ENCODE measurements at places on chromosomes 13 and 19.

GRCh38 chr13:50523307-50523706 is 320.2 kb downstream of the DLEU7 start:
- DNase-seq: no peak

GRCh38 chr13:60214213-60215055 is 50.7 kb upstream of the DIAPH3 start:
- no peak for DNase-seq

DNA sequence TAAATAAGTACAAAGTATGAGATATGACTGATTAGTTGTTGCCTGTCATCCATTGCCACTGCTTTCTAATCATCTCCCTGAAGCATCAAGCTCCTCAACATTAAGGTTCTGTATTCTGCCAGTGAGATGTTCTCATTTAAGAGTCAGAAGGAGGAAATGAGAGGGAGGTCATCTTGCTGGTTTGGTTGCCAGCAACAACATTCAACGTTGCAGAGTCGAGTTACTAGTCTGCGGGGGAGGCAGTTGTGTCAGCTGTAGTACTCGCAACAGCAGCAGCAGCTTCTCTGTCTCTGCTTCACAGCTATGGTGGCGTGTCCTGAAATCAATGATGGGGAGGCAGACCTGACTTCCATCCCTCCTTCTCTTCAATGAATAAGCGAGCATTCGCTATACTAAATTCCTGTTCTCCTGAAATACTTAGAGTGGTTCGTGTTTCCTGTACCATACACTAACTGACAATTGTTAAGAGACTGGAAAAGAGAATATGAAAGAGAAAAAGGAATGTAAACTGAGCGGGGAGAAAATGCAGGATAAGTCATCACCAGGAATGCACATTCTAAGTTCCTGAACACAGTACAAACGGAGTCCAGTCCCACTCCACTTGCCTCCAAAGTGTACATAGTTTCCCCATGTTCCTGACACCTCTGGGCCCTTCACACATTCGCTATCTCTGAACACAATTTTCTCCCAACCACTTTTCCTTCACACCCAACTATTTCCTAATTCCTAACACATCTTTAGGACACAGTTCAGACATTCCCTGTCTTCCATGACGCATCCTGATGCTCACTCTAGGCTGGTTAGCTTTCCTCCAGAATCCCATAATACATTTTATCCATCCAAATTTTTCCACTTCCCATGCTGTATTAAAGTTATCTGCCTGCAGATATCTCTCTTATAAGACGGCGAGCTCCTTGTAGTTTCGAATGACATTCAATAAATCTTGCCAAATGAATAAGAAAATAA is 263.0 kb downstream of the KLF12 start:
- no peak for DNase-seq

DNA sequence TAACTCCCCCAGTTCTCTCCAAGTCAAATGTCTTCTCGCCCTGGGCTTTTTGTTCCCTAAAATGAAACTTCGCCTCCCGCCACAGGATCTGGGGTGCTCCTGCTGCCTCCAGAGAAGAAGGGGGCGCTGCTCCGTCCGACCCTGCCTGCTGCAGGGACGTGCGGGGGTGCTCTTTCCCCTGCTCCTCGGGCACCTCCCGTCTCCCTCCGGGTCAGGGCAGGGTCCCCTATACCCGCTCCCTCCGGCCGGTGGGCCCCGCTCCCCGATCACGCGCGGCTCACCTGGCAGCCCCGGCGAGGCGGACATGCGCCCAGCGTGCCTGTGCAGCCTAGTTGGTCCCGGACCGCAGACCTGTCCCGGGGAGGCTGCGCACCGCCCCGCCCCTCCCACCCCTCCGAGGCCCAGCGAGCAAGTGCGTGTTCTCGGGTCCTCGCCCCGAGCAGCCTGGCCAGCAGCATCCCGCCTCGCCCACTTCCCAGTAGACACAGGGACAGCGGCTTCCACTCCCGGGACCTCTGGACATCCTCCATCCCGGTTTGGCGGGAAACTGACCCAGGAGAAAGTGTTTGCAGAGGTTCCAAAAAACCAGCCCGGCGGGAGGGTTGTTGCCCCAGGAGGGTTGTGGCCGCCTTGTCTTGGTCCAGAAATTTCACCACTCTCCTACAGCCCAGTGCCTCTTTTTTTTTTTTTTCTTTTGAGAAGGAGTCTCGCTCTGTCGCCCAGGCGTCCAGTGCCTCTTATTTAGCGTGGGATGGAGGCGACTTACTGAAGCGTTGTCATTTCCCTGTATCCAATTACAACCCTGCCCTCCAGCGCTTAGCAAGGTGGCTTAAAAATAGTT is at the start of gene OXGR1:
Gene OXGR1 (minus strand): TSS at position 460 of the 841 bp plus-strand sequence. CDS start 6,717 bp downstream, outside the sequence.
- DNase-seq: no peak

- DNase-seq: no peak
These were observed 420.4 kb upstream of the GPC6 start for GRCh38 chr13:92806215-92806614.

- no peak for DNase-seq
These were observed 92.0 kb downstream of the ZNF536 start for GRCh38 chr19:30464162-30464561.

DNA sequence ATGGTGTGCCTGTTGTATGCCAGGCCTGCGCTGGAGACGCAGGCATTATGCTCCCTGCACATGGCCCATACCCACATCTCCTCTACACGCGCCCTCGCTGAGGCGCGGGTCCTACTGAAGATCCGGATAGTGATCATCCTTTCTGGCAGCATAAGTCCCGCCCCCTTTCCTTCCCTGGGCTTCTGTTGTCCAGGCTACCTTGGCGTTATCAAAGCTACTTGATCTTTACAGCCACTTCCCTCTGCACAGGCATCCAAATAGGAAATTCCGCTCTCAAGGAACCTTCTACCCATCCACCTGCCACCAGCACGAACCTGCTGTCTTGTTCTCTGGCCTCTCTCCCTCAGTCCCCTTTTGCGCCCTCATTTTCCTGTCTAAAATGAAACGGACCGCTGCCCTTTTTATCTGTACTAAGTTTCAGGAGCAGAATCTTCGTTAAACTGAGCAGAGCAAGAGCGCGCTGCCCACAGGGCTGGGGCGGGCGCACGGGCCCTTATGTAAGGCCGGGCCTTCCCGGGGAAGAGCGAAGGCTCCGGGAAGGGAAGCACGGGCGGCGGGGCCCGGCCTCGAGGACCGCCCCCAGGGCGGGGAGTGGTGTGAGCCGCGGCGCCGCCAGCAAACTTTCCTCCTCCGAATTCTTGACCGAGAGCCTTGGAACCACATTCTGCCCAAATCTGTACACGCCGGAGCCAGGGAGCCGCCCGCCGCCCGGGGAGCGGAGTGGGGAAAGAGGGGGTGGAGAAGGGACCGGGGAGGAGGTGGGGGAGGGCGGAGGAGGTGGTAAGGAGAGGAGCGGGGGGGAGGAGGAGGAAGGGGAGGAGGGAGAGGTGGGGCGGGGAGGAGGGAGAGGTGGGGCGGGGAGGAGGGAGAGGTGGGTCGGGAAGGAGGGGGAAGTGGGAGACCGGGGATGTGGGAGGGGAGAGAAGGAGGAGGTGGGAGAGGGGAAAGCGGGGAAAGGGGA is 920 bp upstream of the UBE2L5 start:
- DNase-seq: peak; percentile 15

DNA sequence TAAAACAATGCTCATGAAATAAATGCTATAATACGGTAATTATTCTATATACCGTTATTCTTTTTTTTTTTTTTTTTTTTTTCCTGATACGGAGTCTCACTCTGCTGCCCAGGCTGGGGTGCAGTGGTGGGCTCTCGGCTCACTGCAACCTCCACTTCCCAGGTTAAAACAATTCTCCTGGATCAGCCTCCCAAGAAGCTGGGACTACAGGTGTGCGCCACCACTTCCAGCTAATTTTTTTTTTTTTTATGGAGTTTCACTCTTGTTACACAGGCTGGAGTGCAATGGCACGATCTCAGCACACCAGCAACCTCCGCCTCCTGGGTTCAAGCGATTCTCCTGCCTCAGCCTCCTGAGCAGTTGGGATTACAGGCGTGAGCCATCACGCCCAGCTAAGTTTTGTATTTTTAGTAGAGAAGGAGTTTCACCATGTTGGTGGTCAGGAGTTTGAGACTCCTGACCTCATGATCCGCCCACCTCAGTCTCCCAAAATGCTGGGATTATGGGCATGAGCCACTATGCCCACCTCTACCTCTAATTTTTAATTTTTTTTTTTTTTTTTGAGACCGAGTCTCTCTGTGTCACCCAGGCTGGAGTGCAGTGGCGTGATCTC is 6.9 kb downstream of the PPP1R15A start:
- DNase-seq: no peak

DNA sequence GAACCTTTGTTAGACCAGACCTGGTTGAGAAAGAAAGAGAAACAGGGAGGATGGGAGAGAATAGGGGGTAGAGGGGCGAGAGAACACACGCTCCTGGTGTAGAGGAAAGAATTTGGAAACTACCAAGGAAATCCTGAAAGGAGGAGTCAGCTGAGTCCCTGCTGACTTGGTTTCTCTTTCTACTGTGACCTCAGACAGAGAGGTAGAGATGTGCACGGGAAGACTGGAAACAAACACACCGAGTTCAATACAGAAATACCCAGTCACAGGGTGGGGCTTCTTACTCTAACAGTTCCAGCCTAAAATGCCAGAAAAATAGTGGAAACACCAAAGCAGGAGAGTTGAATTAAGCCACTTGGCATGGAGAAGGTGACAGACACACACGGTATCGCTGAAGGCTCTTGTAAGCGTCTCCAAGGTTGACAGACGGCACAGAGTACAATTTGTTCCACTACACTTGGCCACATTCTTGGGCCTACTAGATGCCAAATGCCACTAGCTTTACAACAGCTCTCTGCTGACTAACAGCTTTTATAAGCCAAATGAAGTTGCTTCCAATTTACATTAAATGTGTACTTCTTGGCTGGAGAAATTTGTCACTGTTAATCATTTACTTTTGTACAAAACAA is 28.1 kb downstream of the LATS2 start:
- no peak for DNase-seq

- no peak for DNase-seq
These were observed 10.6 kb downstream of the RPS9 start for GRCh38 chr19:54211235-54211634.

- no peak for DNase-seq
These were observed 17.3 kb downstream of the PLD3 start for GRCh38 chr19:40365613-40366401.
